T-helper 2 cell treated with Interferon-gamma antibody and Interleukin-4, amounts not matched to agents 5 μg/mL and 100 μg/mL, for 36 hours (primary cell): ENCODE measurements at places on chromosomes 11 and 22.

GRCh38 chr11:111303461-111303860 lies 5.1 kb downstream of the POU2AF3 start:
- DNase-seq: no peak

GRCh38 chr22:38865201-38866023 lies 6.6 kb downstream of the CBX6 start:
- no peak for DNase-seq

GRCh38 chr11:94504689-94505293 lies 7.5 kb upstream of the C11orf97 start:
- no peak for DNase-seq

- no peak for DNase-seq
Observed at GRCh38 chr11:110857892-110858546, 145.8 kb upstream of the ARHGAP20 start.

DNA sequence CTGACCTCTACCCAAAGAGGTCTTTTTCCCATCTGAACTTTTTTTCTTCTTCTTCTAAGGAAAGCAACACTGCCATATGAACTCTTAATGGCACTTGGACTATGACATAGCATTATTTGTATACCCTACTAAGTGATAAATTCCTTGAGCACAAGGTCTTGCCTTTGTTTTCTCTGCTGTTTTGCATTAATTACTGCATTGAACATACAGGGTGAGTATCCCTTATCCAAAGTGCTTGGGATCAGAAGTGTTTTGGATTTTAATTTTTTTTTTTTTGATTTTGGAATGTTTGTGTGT lies 48.8 kb downstream of the BID start:
- DNase-seq: no peak

DNA sequence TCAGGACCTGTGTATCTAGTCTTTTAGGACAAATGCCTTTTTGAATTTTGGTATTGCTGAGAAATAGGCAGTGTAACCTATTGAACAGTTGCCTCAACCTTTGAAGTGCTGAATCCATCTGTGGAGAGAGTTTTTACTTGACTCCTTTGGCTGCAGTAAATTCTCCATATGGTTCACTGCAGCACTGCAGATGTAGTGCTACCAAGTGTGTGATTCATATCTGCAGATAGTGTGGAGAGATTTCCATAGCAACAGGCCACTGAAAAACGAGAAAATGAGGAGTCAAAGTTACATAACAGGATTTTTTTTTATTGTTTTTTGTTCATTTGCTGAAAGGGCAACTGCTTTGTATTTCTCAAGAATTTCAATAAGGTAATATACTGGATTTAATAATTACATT lies 356.1 kb downstream of the RAB38 start:
- no peak for DNase-seq

DNA sequence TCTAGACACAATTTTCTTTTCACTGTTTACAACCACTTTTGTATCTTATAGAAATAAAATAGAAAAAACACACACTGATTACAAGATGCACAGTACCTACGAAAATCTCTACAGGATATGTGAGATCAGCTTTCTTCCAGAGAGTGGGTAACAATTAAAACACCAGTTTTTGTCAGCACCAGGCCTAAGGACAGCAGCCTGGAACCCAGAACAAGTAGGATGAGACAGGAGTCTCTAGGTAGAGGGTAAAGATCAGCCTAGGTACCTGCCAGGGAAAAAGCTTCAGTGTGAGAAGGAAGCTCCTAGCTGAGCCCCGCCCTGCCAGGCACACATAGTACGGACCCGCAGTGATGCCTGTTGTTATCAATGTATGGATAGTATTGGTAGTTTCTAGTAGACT lies 61.9 kb downstream of the KIRREL3 start:
- no peak for DNase-seq

DNA sequence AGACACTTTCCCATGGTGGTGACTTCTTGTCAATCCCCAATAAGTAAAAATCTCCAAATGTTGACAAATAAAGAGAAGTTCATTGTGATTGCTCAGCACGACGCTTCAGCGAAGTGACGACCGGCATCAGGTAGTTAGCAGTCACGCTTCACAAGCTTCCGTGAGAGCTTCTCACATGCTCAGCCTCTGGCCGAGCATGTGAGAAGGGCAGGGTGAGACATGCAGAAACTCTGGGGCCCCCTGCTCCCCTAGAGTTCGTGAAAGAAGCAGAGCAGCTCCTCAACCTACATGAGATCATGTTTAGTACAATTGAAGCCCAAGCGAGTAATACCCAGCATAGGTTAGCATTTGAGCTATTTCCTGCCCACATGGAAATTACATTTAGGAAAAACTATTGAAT lies 4.4 kb upstream of the C11orf16 start:
- no peak for DNase-seq

GRCh38 chr11:108970221-108970991 lies 305.5 kb downstream of the DDX10 start:
- DNase-seq: no peak

DNA sequence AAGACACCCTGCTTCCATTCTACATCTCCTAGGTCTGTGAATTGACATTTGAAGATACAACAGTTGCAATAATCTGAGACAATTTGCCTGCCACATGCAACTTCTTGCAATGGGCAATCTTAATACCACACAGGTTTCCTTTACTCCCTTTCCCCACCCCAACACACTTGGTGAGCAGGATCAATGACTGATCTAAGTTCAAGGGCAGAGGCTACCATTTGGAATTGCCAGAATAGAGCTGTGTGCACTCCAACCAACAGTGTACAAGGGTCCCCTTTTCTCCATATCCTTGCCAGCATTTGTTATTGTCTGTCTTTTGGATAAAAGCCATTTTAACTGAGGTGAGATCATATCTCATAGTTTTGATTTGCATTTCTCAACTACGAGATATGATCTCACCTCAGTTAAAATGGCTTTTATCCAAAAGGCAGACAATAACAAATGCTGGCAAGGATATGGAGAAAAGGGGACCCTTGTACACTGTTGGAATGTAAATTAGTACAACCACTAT lies 2.9 kb upstream of the NNMT start:
- DNase-seq: no peak

DNA sequence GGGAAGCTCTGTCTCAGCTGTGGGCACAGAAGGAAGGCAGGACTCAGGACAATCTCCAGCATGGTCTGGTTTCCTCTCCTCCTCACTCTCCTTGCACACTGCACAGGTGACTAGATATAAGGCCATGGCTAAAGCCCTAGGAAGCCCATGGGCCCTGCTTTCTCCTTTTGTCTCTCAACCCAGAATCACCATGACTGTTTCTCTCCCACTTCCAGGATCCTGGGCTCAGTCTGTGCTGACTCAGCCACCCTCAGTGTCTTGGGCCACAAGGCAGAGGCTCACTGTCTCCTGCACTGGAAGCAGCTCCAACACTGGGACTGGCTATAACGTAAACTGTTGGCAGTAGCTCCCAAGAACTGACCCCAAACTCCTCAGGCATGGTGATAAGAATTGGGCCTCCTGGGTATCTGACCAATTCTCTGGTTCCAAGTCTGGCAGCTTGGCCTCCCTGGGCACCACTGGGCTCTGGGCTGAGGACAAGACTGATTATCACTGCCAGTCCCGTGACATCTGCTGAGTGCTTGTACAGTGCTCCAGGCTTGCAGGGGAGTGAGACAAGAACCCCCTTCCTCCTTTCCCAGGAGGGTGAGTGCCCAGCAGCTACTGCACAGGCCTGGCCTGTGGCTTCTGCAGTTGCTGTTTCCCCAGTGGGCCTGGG lies 104.0 kb upstream of the TOP3B start:
- DNase-seq: no peak

DNA sequence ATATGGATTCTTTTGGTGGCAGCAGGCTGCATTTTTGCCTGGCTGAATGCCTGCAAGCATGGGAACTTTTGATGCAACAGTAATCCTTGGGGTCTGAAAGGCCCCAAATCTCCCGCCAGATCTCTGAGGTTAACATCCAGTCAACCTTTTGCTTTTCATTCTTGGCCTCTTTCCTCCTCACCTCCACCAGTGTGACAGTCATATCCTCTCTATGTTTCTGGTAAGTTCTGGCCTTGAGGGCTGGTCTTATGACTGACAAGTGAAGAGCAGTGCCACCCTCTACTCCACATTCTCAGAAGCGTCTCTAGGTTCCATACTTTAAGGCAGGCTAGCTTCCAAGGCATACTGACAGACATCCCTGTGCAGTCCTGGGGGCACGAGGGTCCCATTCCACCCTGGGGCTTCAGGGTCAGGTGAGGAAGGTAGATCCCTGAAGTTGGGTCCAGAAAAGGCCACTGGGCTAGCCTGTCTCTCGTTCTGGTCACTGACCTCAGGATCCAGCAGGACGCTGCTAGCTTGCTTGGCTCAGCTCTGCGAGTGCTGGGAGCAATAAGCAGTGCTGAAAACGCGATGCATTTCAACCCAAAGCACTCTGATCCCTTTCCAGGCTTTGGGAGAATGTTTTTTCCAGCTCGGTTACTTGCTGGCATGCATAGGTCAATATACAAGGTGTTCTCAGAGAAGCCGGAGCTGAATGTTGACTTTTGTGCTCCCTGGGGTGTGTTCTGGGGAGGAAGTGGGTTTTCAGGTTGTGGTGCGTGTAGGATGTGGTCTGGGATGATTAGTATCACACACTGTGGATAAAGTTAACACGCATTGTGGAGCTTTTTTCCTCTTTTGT lies 75.2 kb downstream of the PTPRJ start:
- peak; percentile 83 for DNase-seq

GRCh38 chr11:75421902-75422247 lies 11.1 kb downstream of the KLHL35 start:
- DNase-seq: no peak

DNA sequence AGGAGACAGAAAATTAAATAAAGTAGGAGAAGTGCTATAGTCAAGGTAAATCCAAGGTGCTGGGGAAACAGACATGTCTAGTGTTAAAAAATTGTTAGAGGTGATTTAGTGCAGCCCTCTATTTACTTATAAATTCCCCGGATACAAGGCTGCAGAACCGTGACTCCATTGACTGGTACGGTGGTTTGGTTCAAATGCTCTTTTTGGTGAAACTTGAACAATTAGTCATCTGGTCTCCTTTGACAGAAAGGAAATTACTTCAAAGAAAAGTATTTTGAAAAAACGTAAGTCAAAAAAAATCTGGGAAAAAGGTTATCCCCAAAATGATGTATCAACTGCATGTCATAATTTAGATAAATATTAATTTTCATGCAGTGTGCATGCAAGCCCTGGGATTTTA lies 399.2 kb downstream of the CNTN5 start:
- no peak for DNase-seq

DNA sequence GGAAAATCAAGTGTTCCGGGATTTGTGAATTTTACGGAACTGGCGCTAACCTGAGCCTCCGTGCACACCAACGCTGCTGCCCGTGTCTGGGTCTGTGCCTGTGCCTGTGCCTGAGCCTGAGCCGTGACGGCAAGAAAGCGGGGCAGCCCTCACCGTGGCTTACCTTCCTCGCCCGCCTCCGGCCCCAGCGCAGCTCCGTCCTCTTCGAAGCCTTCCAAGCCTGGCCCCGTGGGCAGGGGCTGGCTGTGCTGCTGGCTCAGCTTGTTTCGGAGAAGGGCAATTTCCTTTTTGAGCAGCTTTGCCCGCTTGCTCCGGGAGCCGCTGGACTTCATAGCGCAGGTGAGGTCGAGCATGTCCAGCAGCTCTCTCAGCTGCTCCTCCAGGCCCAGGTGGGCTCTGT lies 33.8 kb downstream of the BRD1 start:
- DNase-seq: no peak

DNA sequence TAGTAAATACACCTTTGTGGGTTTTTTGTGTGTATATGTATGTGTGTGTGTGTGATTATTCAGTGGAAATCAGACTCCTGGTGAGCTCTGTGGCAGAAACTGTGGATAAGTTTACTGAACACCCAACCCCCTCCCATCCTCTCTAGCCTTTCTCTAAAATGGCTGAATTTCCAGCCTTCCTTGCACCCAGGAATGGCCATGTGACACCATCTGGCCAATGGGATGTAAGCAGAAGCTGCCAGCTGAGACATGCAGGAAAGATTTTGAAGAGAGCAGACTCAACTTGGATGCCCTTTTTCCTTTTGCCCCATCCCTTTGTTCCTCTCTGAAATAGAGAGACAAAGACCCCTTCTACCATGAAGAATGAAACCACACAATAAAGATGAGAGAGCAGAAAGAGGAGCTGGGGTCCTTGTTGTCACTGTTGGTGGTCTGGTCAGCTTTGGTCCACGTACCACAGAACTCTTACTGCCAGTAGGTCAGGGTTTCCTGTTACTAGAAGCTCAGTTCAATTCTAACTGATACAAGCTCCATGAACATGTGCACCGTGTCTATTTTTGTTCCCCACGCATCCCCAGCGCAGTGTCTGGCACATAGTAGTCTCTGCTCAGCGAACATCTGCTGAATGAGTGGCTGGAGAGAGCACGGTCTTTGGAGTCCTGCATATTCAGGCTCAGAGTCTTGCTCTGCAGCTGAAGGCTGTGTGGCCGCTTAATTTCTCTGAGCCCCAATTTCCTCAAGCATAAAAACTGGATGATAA lies 57.5 kb downstream of the SEZ6L start:
- DNase-seq: no peak

- no peak for DNase-seq
Observed at GRCh38 chr11:11347592-11347991, 5.5 kb downstream of the CSNK2A3 start.

DNA sequence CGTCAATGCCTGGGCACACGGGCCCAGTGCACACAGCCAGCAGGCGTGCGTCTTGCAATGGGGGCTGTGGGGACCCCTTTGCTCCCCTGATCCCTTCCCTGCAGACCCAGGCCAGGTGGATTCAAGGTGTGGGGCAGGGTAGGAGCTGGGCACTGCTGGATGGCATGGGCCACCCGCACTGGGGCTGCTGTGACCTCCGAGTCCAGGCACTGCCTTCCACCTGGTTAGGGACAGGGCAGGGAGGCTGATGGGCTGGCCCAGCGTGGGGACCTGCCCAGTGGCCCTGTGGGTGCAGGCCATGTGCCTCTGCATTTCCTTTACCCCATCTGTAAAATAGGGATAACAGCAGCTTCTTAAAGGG lies 22.9 kb downstream of the KCNQ1 start:
- DNase-seq: no peak

GRCh38 chr11:10204021-10204420 lies 90.0 kb downstream of the SBF2 start:
- no peak for DNase-seq

- DNase-seq: peak; percentile 26
Observed at GRCh38 chr11:20360650-20361049, 2.9 kb upstream of the HTATIP2 start.
